Activated T-cell treated with anti-CD3 and anti-CD28 coated beads, Interleukin-2, amount 50 U/mL, for 72 hours (primary cell): ENCODE measurements at places on chromosomes 7 and 10. TPM values are rescaled to one million over a fixed set of nuclear protein-coding genes. Genes with fewer than 3 reads are reported as not detected.

GRCh38 chr10:64219271-64220025 is 698.2 kb downstream of the REEP3 start:
- no peaks in the 10 kb centered on the region for H3K27me3 ChIP-seq
- peaks cover 4% of the 10 kb centered on the region for H3K36me3 ChIP-seq
- no peaks in the 10 kb centered on the region for H3K4me1 ChIP-seq
- DNase-seq: no peak
- H3K27ac ChIP-seq: no peak overlapping the region

DNA sequence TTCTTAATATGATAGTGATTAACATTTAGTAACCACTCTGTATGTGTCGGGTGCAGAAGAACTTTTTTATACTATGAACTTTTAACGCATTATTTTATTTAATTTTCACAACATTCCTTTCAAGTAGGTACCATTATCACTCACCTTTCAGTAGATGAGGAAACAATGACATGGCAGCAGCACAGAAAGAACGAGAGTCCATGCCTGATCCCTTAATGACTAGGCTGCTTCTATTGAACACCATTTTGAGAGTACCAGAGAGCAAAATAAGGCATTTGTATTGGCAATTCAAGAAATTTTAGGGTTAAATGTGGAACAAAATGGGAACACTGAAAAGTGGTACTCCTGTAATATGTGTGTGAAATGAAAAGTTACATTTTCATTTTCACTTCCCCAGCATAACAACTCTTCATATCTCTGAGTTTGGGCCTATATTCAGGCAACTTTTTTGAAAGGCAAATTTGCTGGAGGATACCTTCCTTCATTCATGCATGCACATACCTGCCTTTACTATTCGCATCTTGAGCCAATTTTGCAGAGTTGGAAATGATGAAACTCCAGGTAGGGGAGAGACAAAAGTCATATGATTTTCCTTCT is 12.8 kb downstream of the LRRN3 start:
- peak overlapping the region; percentile 85 for H3K27ac ChIP-seq
- DNase-seq: no peak
- H3K4me3 ChIP-seq: peak overlapping the region; percentile 73
- peaks cover 71% of the 10 kb centered on the region for H3K4me1 ChIP-seq

SP8 gene
- total RNA-seq: not detected

- peaks cover 10% of the 10 kb centered on the region for H3K36me3 ChIP-seq
- no peaks in the 10 kb centered on the region for H3K27me3 ChIP-seq
- peak overlapping the region; percentile 80 for H3K4me3 ChIP-seq
- peaks cover 72% of the 10 kb centered on the region for H3K4me1 ChIP-seq
- DNase-seq: no peak
- peak overlapping the region; percentile 64 for H3K27ac ChIP-seq
Measured at GRCh38 chr7:35817930-35818329, 17.1 kb downstream of the SEPTIN7 start.

DNA sequence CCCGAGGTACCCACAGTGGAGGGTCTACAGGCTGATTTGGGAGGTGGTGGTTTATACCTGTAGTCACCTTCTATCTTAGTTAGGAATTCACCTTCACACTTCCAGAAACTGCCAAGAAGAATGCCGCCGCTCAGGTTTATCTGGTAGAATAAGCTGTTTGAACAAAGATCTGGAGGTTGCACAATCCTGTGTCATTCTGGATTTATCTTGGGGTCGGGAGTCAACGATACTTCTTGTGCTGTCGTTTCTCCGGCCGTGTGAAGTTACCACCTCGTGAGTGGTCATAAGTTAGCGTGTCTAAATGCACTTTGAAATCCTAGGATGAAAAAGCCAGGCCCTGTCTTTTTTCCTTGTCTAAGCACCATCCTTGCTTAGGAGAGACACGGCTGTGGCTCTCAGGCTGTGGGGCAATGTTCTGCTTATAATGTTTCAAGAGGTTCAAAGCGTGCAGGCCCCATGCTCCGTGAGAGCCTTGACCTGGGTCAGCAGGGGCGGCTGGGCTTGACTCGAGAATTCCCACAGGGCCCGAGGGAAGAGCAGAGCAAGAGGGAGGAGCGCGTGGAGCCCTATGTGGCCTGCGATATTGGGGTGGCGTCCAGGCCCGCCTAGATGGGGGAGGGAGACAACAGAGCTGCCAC is 35.5 kb downstream of the GRIFIN start:
- no peak for DNase-seq
- no peak overlapping the region for H3K27ac ChIP-seq
- H3K4me1 ChIP-seq: no peaks in the 10 kb centered on the region
- no peak overlapping the region for H3K4me3 ChIP-seq
- H3K36me3 ChIP-seq: no peaks in the 10 kb centered on the region

DNA sequence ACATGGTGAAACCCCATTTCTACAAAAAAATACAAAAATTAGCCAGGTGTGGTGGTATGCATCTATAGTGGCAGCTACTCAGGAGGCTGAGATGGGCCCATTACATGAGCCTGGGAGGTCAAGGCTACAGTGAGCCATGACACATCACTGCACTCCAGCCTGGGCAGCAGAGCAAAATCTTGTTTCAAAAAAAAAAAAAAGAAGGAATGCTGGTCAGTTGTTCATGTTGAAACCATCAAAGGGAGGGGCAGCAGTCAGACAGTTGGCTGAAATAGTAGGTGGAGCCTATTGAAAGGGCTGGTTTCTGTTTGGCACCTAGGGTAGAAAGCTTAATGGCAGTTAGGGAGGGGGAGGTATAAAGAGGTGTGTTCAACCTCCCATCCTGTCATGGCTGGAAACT is 323.0 kb downstream of the GALNT17 start:
- no peak overlapping the region for H3K4me3 ChIP-seq
- no peaks in the 10 kb centered on the region for H3K36me3 ChIP-seq
- H3K27ac ChIP-seq: no peak overlapping the region
- no peaks in the 10 kb centered on the region for H3K4me1 ChIP-seq
- no peaks in the 10 kb centered on the region for H3K27me3 ChIP-seq
